Prostate gland (tissue), 2 donors: ENCODE measurements at places on chromosomes 16 and 17. TPM values are rescaled to one million over a fixed set of nuclear protein-coding genes. Genes with fewer than 3 reads are reported as not detected.

The CDK3 gene
- 16.9 TPM for total RNA-seq

- H3K36me3 ChIP-seq, result peaks cover 16% of the 10 kb centered on the region
- peak; percentile 65 for DNase-seq
- peak within 1 kb of the TSS; percentile 71 for H3K27ac ChIP-seq
Measured at GRCh38 chr16:67199011-67199807, at the start of gene ELMO3. Gene ELMO3, plus strand, starts transcription at chr16:67199131. Its CDS starts 196 bp downstream, at chr16:67199327.

GRCh38 chr17:57855391-57856035 lies 5.7 kb upstream of the MRPS23 start:
- H3K4me3 ChIP-seq, result no peak overlapping the region
- H3K36me3 ChIP-seq, result no peaks in the 10 kb centered on the region
- peaks cover 19% of the 10 kb centered on the region for H3K4me1 ChIP-seq

DNA sequence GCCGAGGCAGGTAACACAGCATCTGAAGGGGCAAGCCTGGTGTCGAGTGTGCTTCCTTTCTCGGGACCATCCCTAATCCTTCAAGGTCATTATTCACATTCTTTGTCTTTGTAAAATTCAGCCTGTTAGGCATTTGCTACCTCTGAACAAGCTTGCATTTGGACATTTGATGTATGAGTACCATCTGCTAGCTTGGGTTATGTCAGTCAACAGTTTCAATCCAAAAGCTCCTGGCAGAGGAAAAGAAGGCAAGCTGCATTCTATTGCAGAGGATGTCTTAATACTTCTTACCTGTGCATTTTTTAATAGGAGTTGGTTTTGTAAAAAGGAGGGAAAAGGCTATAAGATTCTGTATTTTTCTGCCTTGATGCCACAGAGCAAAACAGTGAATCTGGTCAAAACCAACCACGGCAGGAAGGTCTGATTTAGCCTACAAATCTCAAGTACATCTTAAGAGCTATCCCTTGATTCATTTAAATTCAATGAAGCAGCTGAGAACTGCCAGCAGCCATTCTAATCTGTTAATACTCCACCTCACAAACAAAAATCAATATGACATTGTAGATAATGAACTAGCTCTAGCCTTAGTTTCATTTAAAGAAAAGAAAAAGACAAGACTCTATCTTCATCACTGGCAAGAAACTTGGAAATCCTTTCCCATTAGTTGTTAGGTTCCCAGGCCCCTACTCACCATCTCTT lies 39.0 kb downstream of the TEX2 start:
- DNase-seq, result no peak
- H3K4me1 ChIP-seq, result no peaks in the 10 kb centered on the region
- H3K27ac ChIP-seq, result no peak overlapping the region
- H3K36me3 ChIP-seq, result no peaks in the 10 kb centered on the region

DNA sequence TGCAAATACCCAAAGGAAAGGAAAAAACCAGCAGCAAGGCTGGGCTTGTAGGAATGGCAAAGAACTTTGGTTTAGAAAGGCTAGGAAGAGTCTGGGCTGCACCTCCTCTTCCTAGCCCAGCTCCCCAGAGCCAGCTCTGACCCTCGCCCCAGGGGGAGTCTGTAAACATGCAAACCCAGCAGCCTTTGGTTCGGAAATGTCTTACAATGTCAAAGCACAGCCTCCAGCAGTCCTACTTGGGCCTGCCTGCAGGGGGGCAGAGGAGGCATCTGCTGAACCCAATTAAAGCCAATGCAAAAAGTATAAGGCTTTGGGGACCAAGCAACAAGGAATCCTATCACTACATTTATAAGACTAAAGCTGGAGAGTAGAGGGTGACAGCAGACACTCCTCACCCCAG lies 5.0 kb upstream of the FTSJ3 start:
- no peak overlapping the region for H3K27ac ChIP-seq
- H3K36me3 ChIP-seq, result peaks cover 34% of the 10 kb centered on the region
- no peak for DNase-seq
- no peak overlapping the region for H3K4me3 ChIP-seq
